ENCODE measurements at places on chromosomes 6 and 20.

- DNase-seq = no peak
Observed at GRCh38 chr6:31472259-31472658, 25.7 kb upstream of the MICB start.

DNA sequence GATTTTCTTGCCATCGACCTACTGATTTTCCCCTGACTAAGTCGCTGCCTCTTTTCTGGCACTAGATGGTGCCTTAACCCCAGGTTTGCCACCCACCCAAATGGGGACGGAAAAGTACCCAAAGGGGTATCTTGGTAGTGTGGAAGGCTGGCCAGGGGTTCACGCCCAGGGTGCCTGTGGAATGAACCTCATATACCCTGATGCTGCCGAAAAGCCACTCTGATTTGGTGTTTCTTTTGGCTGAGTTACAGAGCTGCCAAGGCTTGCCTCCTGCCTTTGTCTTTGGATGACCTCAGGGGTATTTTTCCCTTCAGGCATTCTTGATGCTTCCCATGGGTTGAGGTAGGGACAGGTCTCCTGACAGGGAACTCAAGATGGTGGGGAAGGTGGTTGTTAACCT is 78.1 kb downstream of the MAP3K7 start:
- DNase-seq = no peak

DNA sequence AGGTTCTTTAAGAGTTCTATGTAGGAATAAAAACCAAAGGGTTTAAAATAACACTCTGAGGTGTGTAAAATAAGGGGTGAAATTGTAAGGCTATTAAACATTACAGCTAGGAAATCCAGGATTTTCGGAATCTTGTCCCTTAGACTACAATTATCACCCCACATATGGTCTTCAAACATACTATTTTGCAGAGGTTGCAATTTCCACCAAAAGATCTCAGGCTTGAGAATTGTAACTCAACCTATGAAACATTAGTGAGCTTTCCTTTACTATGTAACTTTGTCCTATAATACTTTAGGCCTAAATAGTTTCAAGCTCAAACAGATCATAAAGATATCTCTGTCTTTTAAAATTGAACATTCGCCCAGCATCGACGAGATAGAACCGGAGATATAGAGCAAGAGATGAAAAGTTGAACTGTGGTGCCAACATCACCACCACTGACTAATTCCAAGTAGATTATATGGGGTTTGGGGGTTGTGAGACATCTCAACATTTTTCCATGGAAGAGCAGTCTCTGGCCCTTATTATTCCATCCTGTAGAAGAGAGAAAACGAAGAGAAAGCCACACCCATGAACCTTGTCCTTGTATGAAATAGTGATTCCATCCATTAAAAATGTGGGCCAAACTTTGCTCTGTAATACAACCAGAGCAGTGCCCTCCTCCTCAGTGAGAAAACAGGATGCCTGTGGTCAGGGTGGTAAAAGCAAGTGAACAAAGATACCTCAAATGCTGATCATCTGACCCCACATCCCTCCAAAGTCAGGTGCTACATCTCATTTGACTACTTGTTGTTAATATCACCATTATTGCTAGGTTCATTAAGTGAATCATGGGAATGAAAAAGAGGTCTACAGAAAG is 284.5 kb upstream of the GJE1 start:
- no peak for DNase-seq

- peak; percentile 20 for DNase-seq
Observed at GRCh38 chr20:41956338-41957074, 338.3 kb upstream of the CHD6 start.
